ENCODE measurements at places on chromosomes 11 and 22. TPM values are rescaled to one million over a fixed set of nuclear protein-coding genes. Genes with fewer than 3 reads are reported as not detected.

- H3K36me3 ChIP-seq: no peaks in the 10 kb centered on the region
- no peak overlapping the region for H3K4me3 ChIP-seq
- H3K4me1 ChIP-seq: no peaks in the 10 kb centered on the region
- no peak for DNase-seq
- H3K27me3 ChIP-seq: no peaks in the 10 kb centered on the region
- H3K27ac ChIP-seq: no peak overlapping the region
These were observed 15.5 kb upstream of the TAB1 start for GRCh38 chr22:39383841-39384625.

DNA sequence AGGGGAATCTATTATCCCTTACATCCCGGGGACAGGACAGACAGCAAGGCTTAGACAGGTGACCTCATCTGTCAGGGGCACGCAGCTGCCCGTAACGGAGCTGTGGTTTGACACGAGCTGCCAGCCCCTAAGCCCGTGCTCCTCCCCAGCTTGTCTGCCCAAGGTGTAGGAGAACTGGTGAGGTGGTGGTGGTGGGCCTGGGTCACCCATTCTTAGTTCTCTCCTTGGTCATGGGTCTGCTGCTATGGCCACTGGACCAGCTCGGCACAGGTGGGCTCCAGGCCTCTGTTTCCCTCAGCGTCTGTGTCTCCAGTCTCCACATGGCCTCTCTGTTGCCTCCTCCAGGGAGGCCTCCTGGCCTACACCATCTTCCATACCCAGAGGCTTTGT is 5.4 kb downstream of the PARVG start:
- H3K27me3 ChIP-seq: no peaks in the 10 kb centered on the region
- no peak for DNase-seq
- no peaks in the 10 kb centered on the region for H3K4me1 ChIP-seq
- H3K27ac ChIP-seq: no peak overlapping the region
- H3K36me3 ChIP-seq: no peaks in the 10 kb centered on the region
- H3K4me3 ChIP-seq: no peak overlapping the region

Gene MTNR1B
- not detected for polyA plus RNA-seq

Gene PLEKHB1
- polyA plus RNA-seq: 0.99 TPM
